ENCODE measurements at places on chromosomes 13 and 19.
A peak's percentile ranks its signal among the peaks of the same experiment; 100 is the strongest.

- DNase-seq = no peak
Measured at GRCh38 chr13:86445672-86446071, 646.5 kb upstream of the SLITRK6 start.

GRCh38 chr13:111659219-111659775 is 338.9 kb downstream of the TEX29 start:
- no peak for DNase-seq

- no peak for DNase-seq
Measured at GRCh38 chr19:3012621-3013262, 16.3 kb downstream of the TLE2 start.

- DNase-seq = no peak
Measured at GRCh38 chr19:50340331-50340730, 11.2 kb upstream of the KCNC3 start.

DNA sequence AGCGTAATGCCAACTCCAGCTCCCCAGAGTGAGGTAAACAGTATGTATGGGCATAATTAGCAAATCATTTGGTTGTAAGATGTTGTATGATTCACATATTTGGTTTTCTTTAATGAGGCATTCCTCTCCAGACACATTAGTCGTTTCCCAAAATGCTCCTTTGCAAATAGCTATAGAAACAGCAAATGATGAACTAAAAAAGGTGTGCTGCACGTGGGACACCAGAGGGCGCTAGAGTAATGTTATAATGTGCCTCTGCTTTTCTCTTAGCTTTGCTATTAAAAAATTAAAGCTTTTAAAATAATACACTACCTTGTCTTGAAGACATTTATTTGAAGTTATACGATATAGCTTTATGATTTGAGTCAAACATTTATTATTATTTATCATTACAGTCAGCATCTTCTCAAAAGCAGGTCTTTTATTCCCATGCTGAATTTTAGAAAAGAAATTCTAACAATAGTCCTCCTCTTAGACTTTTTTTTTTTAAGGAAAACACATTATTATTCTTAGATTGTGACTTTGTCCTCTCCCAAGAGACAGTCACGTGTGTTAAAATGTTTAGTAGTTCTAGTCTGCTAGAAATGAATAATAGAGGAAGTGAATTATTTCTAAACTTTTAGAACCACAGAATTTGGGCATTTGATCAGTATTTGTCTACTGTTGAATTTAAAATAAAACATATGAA is 121.6 kb upstream of the FRY start:
- DNase-seq = peak; percentile 72

- DNase-seq = no peak
Measured at GRCh38 chr19:3268326-3268725, 43.9 kb downstream of the CELF5 start.

DNA sequence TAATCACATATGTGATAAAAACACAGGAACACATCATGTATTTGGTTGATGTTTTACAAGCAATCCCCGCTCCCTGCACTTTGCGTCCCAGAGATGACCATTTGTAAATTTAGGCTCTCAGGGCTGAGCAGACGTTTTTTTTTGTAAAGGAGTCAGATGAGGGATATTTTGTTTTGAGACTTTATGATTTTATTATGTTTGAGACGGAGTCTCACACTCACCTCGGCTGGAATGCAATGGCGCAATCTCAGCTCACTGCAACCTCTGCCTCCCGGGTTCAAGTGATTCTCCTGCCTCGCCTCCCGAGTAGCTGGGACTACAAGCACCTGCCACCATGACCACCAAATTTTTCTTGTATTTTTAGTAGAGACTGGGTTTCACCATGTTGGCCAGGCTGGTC is 1.4 kb downstream of the TLE6 start:
- no peak for DNase-seq

GRCh38 chr13:98450539-98451111 is 126.3 kb downstream of the STK24 start:
- DNase-seq = no peak

DNA sequence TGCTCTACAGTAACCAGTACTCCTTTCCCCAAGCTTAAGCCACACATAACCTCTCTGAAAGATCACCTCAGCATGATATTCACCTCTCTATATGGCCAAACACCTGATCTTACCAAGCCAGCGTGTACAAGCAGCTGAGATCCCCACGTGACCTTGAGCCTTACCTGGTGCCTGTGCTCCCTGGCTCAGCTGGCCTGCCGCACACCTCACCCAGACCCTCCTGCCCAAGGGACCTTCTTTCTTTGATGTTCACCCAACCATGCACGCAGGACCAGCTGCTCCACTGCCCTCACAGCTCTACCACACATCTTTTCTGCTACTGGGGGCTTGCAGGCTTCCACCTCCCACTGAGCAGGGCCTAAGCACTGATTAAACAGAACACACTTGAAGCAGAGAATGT is 9.0 kb downstream of the DHRS12 start:
- DNase-seq = no peak

DNA sequence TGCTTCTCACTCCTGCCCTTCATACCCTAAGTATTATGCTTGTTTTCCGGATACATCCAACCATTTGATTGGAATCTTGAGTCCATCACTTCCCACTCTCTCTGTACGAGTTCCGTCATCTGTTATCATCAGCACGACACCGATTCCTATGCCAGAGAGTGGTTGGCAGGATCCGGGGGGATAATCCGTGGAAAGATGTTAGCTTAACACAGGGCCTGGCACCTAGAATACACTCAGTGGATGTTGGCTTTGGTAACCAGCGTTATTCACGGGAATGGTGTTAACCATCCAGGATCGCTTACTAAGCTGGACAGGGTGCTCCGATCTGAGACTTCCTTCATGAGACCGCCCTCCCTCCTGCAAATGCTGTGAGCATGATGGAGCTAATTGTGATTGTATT is 12.4 kb downstream of the VSTM2B start:
- no peak for DNase-seq

- DNase-seq = no peak
Measured at GRCh38 chr13:58823701-58824100, 1192.2 kb downstream of the PCDH17 start.

- DNase-seq = no peak
Measured at GRCh38 chr19:48795685-48796070, 15.2 kb downstream of the BCAT2 start.

DNA sequence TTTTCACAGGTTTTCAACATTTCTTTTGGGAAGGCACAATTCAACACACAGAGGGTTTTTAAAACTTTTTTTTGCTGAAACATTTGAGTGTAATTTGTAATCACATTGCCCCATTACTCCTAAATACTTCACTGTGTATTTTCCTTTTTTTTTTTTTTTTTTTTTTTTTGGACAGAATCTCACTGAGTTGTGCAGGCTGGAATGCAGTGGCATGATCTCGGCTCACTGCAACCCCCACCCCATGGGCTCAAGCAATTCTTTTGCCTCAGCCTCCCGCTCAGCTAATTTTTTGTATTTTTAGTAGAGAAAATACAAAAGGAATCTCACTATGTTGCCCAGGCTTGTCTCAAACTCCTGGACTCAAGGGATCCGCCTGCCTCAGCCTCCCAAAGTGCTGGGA is 14.8 kb upstream of the DNAJC15 start:
- DNase-seq = no peak

DNA sequence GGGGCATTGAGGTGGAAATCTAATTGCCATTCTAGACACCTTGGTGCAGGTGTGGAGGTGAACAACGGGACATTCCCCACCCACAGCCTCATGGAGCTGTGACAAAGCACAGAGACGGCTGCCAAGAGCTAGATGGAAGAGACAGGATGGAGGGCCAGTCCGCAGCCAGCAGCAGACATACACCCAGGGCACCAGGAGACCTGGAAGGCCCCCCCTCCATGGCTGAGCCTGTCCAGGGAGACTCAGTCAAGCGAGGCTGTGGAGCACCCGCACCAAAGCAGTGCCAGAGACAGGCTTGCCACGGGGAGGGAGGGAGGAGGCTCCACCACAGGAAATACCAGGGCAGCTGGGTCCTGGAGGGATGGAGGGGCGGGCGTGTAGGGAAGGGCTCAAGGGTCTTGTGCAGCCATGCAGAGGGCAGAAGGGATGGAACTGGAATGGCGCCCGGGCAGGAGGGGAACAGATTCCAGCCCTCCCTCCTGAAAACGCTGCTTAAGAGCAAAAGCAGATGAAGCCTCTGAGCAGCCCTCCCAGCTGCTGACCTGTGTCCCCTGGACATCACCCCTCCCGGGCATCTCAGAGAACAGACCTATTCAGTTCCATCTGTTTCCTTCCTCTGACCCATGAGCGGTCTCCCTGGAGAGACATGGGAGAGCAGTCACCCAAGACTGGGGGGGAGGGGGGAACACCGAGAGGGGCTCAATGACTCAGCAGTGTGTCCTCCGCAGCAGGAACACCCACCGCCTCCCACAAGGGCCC is 14.4 kb downstream of the EPS15L1 start:
- DNase-seq = no peak

DNA sequence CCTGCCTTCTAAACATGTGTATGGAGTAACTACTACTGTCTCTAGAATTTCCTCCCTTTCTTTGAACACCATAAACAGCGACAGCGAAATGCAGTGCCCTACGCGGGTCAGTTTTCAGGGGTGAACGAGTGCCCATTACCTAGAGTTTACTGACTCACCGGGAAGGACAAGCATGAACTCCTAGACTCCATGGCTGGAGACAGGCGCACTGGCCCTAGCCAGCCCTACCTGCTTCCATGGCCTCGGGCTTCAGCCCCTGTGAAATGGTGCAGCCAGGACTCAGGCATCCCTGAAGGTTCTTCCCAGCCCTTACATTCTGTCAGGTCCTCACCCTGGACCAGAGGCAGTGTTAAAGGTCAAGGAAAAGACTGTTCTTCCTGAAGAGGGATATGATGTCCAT is 8.5 kb downstream of the RANBP3 start:
- DNase-seq = no peak

DNA sequence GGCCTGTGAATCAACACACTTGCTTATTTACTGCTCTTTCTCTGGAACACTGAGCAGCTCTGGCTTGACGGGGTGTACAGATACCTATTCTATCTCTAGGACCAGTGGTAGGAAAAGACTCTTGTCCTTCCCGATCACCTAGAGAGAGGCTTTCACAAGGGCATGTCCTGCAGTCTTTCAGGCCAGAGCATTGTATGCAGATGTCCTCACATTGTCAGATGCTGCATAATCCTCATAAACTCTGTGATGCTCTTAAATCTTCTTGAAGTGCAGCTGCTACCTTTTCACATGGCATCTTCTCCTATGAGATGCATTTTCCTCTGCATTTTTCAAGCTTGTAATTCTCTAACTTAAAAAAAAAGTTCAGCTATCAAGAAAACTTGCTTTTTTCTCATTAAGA is 369.4 kb downstream of the OLFM4 start:
- no peak for DNase-seq

- peak; percentile 77 for DNase-seq
Measured at GRCh38 chr13:76425935-76426334, 460.3 kb downstream of the KCTD12 start.

DNA sequence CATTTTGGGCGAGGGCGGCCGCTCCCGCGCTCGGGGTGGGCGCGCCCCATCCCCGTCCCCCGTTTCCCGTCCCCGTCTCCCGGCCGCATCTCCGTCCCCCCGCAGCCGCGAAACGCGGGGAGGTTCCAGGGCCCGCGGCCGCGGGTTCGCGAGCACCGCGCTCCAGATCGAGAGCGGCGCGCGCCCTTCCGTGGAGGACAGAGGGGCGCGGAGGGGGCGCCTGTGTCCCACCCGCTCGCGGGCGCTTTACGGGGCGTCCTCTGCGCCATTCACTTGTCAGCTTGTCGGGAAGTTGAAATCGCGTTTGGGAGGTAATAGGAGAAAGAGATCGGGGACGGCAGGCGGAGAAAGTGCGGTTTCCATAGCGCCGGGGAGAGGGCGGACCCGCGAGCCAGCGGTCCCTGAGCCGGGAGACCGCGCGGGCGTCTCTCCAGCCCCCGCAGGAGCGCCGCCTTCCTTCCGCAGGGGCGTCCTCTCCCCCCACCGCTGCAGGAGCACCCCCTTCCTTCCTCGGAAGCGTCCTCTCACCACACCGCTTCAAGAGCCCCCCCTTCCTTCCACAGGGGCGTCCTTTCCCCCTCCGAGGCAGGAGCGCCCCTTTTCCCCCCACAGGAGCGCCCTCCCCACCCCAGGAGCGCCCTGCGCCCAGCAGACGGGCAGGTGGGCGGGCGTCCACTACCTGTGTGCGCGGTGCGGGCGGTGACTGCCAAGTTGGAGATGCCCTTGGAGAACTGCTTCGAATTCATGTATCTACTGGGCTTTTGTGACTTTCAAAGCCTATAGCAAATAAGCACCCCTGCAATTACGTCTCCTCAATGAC is 962 bp upstream of the IRS2 start:
- DNase-seq = peak; percentile 41

DNA sequence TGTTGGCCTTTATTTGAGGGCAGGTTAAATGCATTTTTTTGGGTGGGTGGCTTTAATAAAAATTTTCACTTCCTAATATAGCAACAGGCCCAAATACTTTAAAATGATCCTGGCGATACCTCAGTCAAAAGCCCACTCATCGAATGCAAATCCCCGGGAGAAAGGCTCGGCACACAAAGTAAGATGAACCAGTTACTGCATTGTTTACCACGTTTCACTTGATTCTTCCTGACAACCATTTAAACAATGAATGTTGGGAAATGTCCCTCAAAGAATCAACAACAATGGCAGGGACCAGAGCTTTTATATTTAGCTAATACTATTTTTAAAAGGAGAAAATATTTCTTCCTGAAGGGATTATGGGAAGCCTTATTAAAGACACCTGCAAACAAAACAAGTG is 187.7 kb downstream of the ABCC4 start:
- no peak for DNase-seq

DNA sequence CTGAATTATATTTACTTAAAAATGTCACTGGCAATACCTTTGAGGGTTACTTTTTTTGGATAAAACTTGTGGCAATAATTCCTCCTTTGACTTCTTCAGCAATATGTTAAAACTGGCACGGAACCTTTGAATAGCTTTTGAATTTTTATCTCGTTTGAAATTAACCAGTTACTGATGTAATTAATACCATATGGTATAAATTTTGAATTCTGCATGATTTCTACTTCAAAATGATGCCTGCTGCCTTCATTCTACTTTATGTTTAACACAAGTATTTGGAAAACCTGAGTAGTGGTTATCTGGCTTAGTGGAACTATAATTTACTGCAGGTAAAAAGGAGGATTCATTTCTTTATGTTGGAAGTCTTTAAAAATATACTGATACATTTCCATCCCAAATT is 85.3 kb downstream of the LRCH1 start:
- no peak for DNase-seq

GRCh38 chr13:47841151-47841550 is 159.9 kb downstream of the SUCLA2 start:
- DNase-seq = no peak

- no peak for DNase-seq
Measured at GRCh38 chr13:99996381-99996973, 14.9 kb downstream of the ZIC2 start.

- DNase-seq = no peak
Measured at GRCh38 chr13:112845511-112846144, 123.4 kb upstream of the MCF2L start.

- no peak for DNase-seq
Measured at GRCh38 chr13:41502673-41503072, 45.3 kb downstream of the RGCC start.

DNA sequence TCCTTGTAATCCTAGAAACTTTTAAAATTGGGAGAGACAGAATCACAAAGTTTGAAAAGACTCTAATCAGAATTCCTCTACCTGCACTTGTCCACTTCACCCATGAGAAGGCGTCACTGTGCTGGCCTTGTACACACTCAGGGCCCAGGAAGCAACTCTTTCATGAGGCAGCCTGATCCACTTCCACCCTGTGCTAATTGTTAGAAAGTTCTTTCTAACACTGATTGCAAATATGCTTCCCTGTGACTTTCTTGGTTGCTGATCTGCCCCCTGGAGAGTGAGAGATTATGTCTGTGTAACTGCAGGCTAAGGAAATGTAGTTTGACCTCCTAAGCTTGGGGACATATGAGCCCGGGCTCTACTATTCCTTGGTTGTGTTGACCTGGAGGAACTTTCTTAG is 494.6 kb downstream of the MYO16 start:
- DNase-seq = no peak
